Endothelial cell (in vitro differentiated cells): ENCODE measurements at places on chromosomes 3 and 15.
A peak's percentile ranks its signal among the peaks of the same experiment; 100 is the strongest.

- DNase-seq = no peak
These were observed 46.1 kb upstream of the ABI3BP start for GRCh38 chr3:101039285-101039684.

GRCh38 chr3:130834476-130834875 is 59.4 kb upstream of the ATP2C1 start:
- DNase-seq = no peak

- DNase-seq = no peak
These were observed 37.3 kb downstream of the ATP2B2 start for GRCh38 chr3:10467904-10468612.

DNA sequence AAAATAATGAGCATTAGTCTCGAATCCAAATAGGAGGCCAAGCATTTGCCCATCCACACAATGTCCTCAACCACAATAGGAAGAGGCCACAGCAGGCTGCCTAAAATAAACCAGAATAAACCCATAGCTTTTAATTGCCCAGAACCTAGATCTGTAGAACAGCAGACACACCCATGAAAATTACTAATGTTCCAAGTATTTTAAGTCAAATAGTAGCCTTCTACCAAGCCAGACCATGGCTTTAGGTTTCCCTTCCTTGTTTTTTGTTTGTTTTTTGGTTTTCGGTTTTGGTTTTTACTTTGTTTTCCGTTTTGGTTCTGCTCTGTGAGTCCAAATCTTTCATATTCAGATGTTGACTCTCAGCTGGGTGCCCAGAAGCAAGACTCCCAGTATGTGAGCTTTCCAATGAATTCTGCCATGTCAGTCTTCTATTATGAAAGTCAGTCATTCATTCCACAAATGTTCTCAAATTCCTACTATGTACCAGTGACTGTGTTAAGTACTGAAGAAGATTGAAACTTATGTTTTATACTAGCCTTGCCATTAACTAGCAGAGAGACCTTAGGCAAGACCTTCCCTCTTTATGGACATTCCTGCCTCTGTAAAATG is 57.8 kb upstream of the BOC start:
- no peak for DNase-seq

DNA sequence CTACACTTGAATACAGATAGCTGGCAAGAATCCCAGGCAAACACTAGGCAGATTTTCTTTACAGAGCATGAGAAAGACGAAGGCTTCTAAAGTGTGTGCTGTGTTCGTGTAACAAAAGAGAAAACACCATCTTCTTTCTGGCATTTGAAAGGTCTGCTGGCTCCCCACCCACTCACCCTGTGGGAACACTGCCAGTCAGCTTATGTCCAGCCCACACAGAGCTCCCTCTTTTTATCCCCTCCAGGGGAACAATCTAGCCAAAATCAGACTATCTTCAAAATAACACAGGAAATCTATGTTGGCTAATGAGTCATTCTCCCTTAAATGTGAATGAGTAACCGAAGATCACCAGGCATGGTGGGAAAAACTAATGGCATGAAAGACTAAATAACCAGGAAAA is 45.6 kb upstream of the PAQR5 start:
- no peak for DNase-seq

- DNase-seq = peak; percentile 68
These were observed 1.3 kb downstream of the DNAH1 start for GRCh38 chr3:52317208-52318000.

DNA sequence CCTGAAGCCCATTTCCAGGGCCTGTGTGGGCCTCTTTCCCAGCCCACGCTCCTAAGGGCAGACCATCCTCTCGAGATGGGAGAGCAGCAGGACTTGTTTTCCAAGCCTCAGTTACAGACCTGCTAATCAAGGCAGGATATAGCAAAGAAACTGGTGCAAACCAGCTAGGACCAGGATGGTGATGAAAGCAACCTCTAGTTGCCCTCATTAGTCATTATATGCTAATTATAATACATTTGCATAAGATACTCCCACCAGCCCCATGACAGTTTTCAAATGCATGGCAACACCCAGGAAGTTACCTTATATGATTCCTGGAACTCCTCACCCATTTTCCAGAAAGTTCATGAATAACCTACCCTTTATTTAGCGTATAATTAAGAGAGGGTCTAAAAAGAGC is 34.4 kb upstream of the TRH start:
- no peak for DNase-seq

DNA sequence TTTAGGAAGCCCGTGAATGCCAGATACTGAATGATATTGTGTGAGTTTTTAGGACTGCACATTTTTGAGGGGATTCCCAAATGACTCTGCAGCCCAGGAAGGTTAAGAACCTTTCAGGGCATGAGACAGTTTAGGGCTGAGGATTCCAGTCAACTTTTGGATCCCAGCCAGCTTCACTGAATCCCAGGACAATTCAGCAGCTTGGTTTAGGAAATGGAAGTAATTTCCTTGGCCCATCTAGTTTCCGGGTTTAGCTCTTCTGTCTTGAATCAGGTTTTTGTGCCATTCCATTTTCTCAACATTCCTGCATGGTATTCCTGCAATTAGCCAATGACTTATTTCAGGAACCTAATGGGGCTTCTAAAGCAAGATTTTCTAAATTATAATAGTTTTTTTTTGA is 253.9 kb downstream of the LSAMP start:
- DNase-seq = no peak

- DNase-seq = no peak
These were observed 127.4 kb downstream of the TCF12 start for GRCh38 chr15:57045741-57046382.

DNA sequence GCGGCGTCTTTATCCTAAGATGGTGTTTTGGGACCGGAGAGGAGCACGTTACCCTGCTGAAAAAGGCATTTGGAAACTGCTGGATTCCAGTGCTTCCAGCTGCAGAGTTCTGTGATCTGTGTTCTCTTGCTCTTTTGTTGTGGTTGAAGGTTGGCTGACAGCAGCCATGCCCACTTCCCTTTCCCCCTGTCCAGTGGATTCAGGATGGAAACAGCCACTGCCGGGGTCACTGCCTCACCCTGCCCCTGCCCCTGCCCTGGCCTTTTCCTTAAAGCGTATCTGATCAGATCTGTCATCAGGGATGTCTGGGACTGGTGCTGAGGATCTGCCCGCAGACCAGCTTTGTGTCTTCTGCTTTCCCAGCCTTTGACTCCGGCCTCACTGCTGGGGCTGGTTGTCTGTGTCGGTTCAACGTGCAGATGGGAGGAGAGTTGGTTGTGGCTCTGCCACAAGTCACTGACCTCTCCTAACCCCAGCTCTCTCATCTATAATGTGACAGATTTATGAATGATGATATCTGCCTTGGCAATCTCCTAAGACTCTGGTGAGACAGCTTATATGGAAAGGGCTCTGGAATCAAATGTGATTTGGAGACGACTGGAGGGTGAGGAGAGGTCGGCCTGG is 219.4 kb upstream of the BHLHE40 start:
- DNase-seq = no peak

- no peak for DNase-seq
These were observed 320.9 kb upstream of the RASGRP1 start for GRCh38 chr15:38885471-38885952.

DNA sequence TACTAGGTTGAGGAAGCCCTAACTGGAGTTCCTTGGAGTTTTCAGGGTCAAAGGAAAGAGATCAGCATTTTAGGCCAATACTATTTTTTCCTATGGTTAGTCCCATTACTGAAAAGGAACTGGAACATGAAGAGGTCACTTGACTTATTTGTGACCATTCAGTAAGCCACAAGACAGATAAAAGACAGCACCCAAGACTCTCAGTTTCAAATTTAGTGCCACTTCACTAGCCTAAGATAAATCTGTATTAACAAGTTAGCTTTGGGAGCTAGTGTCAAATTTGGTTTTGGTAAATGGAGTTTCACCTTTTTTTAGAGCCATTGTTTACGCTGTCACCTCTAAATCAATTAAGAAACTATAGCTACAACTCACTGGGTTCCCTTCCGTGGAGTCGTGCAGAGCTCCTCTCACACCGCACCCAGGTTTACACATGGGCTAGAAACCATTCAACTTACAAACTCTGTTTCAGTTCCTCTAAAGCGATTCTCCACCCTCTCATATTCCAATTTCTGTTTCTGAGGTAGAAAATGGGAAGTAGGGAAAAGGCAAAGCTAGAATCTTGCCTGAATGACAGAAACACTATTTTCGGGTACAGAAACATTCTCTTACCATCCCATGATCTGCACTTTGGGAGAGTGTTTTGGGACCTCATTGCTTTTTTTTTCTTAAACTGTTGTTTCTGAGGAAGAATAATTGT is 14.4 kb downstream of the CCDC32 start:
- DNase-seq = no peak

DNA sequence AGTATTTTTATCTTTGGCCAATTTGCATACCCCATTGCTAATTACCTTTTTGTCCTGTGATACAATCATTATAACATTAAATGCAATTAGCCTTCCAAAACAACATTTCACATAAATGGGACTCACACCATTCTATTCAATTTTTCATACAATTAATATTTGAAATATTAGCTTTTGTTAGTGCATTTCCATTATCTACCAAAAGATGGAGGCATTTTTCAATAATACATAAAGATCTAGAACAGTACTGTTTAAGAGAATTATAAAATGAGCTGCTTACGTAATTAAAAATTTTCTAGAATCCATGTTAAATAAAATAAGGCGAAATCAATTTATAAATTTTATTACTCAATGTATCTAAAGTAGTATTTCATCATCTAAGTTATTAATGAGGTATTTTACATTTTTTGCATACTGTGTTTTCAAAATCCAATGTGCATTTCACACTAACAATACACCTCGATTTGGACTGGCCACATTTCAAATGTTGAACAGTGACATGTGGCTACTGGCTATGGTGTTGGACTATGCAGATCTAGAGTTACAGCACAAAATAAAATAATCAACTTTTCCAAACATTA is 74.3 kb downstream of the TJP1 start:
- DNase-seq = no peak
